HFF-Myc (cell line): ENCODE measurements at places on chromosomes 3 and 15.

DNA sequence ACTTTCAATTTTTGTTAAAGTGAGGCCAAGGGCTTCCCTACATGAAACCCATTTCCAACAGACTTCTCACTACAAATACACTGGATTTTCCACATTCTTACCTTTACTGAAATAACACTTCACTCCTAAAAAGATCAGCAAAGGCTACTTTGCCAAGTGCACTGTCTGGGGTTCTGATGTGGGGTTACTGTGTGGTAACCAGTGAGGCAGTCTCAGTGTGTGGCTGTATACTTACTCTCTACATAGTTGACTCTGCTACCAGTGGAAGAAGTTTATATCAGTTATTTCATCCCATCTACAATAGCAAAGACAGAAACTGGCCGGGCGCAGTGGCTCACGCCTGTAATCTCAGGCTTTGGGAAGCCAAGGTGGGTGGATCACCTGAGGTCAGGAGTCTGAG is 5.6 kb downstream of the WDR82 start:
- DNase-seq: no peak

DNA sequence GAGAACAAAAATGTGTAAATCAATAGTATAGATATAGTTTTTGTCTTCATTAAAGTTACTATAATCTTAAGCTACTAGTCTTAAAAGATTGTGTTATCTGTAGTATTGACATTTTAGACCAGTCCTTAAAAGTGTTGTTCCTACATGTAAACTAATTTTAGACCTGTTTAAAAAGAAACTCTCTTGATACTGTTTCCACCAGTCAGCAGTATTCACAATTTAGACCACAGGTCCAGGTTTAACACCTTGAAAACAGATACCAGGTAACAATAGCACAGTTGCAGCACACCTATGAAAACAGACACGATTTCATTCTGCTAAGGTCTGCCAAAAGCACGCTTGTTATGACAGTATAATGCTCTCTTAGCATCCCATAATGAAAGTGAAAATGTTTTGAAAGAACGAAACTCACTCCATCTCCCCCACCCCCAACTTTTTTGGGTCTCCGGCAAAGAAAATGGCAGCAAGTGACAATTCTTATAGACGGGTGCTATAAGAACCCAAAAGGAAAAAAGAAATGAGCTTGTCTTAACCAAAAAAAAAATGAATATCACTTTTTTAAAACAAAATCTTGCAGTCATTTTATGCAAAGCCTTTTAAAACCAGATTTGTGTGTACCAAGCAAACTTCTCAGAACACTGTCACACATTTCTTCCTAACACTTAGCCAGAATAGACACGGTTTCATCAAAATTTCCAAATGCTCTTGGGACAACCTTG is 1.6 kb downstream of the EIF4E3 start:
- no peak for DNase-seq

DNA sequence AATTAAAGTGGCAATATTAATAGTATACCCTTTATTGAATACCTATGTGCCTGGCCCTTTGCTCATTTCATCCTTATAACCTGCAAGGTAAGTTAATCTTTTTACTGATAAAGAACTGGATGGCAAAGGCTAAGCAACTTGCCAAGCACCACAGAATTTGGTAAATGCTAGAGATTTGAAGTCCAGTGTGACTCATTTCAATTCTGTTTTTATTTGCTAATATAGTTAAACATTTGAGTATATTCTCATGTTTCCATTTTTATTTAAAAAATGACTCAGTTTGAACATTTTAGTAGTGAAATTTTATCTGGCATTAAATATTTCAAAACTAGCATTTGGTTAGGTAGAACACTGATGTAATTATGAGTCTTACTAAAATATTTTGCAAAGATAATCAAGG is 11.3 kb downstream of the PFN2 start:
- DNase-seq: no peak

- no peak for DNase-seq
Measured at GRCh38 chr3:12990306-12990705, 82.9 kb downstream of the IQSEC1 start.

GRCh38 chr3:132020058-132020457 is 14.8 kb downstream of the CPNE4 start:
- no peak for DNase-seq

DNA sequence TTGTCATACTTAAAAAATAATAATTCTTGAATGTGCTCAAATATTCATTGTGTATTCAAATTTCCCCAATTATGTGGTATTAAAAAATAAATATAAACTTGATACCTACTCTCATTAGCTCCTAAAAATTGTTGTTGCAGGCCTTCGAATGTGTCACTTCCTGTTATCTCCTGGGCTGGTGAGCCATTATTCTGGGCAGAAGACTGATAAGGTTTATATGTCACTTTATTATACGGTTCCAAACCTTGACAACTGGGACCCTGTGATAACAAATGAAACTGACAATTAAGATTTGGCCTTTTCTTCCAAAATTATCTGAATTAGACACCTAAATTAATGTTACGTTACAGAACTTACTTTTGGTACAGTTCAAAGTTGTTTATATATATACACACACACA is 15.0 kb downstream of the CEP152 start:
- DNase-seq: no peak

DNA sequence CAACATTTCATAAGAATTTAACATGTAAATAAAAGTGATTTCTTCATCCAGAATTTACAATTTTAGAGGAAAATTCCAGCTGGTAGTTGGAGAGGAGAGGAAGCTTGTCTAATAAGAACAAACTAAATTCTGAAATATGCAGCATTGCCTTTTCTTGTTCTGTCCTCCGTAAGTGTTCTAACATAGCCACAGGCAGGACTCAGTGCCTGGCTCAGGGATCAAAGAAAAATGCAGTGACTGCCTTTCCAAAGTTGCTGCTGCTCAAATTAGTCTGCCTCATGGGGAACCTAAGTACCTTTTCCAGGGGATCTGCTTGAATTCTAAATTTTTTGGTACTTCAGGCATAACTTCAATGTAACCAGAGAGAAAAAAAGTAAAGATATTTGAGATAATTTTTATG is 713.0 kb upstream of the CADM2 start:
- no peak for DNase-seq
